Skeletal muscle cell (primary cell): ENCODE measurements at places on chromosomes 11 and 22.

GRCh38 chr22:46638601-46639431, 18.6 kb downstream of the GRAMD4 start:
- DNase-seq, result no peak

GRCh38 chr11:71140206-71140919, 112.0 kb downstream of the SHANK2 start:
- no peak for DNase-seq

- no peak for DNase-seq
Observed at GRCh38 chr11:82901922-82902485, 468 bp downstream of the DDIAS start.

DNA sequence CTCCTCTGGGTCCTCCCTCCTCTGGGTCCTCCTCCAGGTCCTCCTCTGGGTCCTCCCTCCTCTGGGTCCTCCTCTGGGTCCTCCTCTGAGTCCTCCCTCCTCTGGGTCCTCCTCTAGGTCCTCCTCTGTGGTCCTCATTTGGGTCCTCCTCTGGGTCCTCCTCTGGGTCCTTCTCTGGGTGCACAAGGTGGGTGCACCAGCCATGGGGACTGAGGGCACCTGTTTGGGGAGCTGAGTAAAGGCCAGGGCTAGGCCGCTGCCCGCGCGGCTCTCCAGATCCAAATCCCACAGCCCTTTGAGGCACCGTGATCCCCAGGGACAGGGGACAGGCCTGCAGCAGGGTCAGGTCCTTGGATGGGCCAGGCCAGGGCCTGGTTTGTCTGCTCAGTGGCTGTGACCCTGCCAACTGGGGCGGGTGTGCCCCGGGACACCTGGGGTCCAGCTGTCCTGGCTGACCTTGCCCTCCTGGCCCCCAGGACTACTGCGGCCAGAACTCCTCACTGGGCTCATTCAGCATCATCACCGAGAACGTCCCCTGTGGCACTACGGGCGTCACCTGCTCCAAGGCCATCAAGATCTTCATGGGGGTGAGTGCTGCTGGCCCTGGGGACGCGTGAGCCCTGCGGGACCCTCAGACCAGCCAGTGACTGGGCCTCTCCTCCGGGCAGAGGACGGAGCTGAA, 12.7 kb downstream of the MUC2 start:
- DNase-seq, result no peak

DNA sequence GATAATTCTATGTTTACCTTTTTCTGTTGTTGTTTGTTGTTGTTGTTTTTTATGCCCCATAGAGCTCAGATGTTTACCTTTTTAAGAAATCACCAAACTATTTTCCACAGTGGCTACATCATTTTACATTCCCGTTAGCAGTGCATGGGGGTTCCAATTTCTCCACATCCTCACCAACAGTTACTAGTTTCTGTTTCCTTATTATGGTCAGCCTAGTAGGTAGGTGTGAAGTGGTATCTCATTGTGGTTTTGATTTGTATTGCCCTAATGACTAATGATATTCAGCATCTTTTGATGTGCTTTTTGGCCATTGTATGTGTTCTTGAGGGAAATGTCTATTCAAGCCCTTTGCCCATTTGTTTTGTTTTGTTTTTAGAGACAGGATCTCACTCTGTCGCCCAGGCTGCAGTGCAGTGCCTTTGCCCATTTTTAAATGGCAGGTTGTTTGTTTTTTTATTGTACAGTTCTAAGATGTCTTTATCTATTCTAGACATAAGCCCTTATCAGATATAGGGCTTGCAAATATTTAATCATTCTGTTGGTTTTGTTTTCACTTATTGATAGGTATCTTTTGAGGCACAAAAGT, 27.5 kb downstream of the CHEK2 start:
- no peak for DNase-seq

GRCh38 chr11:112783945-112784322, 177.3 kb upstream of the NCAM1 start:
- no peak for DNase-seq

DNA sequence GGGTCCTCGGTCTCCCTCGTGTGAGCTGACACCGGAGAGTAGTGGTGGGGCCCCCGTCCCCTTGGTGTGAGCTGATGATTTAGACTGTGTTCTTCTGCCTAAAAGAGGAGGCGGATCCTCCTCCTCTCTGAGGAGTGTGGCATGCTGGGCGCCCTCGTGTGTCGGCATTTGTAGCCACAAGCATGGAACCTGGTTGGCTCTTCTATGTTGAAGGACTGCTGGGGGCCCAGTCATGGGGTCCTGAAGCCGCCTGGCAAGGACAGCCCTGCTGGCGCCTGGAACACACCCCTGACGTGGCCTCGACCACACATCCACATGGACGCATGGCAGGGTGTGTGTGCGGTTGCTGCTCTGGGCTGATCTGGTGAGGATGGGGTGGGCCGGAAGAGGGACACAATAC, 50.2 kb downstream of the AP2A2 start:
- DNase-seq, result no peak

GRCh38 chr11:46666516-46666915, 33.9 kb downstream of the ARHGAP1 start:
- no peak for DNase-seq

DNA sequence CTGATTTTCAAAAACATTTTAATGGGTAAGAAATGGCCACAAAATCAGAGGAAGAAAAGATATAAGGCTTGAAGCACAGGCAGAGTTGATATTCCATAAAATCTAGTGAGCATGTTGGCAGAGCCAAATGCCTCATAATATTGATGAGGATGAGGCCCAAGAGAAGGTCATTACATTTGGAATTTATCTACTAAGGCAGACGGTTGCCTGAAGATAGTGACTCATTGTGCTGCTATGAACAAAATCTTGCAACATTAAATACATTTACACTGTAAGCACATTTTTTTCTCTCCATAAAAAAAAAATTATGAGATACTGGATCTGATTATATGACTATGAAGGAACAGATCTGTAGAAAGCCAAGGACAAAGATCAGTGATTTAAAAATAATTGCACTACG, 881.4 kb upstream of the CHORDC1 start:
- peak; percentile 55 for DNase-seq

DNA sequence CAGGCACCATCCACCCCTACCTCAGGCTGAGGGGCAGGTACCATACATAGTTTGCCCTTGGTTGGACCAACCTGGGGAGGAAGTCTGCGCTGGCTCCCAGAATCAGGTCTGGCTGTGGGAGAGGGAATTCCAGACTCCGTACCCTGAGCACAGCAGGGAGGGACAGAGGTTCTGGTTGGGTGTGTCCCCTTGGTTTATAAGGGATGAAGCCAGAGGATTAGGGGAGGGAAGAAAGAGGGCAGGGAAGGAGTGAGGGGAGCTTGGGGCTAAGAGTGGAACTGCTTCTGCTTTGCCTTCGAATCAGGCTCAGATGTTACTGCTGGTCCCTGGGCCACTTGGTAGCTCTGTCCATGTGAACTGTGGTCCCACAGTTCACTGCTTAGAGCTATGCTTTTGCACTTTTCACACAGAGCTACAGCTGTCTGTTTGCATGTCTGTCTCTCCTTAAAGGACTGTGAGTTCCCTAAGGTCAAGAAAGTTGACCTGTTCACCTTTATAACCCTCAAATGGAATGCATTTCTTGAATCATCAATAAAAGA, 9.2 kb downstream of the MMP20 start:
- no peak for DNase-seq

DNA sequence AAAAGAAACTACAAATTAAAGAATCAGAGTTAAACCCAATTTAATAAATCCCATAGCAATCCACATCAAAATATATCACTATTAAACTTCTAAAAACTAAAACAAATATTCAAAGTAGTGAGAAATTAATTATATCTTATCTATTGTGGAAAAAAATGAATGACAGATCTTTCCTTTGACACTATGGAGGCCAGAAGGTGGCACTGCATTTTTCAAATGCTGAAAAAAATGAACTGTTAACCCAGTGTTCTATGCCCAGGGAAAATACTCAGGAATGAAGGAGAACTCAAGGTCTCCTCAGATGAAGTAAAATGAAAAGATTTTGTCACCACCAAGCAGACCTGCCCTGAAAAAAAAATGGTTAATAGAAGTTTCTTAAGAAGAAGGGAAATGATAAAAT, 27.7 kb downstream of the TYR start:
- DNase-seq, result no peak

DNA sequence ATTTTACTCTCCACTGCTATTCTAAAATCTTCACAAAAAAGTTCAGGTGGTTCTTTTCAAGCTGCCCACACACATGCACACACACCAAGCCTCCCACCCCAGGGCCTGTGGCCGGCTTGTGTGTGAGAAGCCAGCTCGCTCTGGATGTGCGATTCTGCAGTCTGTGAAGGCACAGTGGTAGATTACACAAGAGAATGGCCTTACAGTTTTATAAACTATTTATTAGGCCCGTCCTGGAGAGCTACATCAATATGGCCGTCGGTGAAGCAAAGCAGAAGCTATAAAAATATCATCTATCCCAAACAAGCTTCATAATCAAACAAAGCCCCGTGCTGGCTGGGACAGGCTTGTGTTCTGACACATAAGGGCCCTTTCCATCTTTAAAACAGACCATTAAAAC, 240.5 kb downstream of the OPCML start:
- DNase-seq, result no peak

- peak; percentile 41 for DNase-seq
Observed at GRCh38 chr11:26088391-26088790, 243.5 kb upstream of the ANO3 start.

DNA sequence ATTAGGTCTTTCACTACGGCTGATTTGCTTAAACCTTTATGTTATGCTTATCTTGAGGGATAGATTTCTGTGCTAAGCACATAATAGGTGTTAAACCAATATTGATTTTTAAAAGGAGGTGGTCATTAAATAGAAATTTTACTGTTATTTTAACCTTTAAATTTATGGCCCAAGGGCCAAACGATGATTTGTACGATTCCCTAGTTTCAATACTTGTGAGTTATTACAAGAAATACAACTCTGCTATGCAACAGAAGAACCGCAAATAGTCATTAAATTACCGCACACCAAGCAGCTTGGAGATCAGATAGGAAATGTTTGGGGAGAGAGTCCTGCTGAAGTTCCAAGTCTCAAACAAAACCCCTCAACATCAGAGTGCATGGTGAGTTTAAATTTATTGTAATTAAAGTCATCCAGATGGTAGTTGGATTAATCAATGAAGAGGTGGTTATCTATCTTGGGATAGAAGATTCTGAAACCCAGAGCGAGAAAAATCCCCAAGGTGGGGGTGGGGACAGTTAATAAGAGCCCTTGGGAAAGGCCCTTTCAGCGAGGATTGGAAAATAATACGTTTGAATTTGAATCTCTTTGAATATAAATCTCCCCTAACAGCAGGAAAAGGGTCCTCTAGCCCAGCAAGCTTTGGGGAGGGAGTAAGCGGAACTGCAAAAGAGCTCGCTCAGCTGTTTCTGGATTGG, 805 bp upstream of the QSER1 start:
- no peak for DNase-seq

- no peak for DNase-seq
Observed at GRCh38 chr22:27804470-27805297, 3.1 kb upstream of the MN1 start.

GRCh38 chr11:82787981-82788380, 54.3 kb upstream of the FAM181B start:
- DNase-seq, result no peak

- DNase-seq, result no peak
Observed at GRCh38 chr22:46929710-46930204, 167.3 kb downstream of the TBC1D22A start.

DNA sequence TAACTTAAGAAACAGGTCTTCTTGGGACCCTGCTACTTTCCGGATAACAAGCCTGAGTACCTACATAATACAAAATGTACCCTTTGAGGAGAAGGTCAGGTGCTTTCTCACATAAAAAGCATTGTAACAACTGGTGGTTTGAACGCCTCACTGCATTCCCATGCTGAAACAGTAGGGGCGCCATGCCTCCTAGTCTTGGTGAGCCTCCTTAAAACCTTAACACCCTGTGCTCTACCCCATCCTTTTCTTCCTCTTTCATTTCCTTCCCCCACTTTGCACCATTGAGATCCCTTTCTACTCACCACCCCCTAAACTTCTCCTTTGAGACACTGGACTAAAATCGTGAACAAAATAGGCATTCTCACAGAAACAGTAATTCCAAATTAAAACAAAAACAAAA, 729.3 kb downstream of the NTM start:
- no peak for DNase-seq

GRCh38 chr11:131458421-131458820, 88.0 kb downstream of the NTM start:
- no peak for DNase-seq

GRCh38 chr11:76214186-76214585, 7.9 kb upstream of the WNT11 start:
- DNase-seq, result no peak

DNA sequence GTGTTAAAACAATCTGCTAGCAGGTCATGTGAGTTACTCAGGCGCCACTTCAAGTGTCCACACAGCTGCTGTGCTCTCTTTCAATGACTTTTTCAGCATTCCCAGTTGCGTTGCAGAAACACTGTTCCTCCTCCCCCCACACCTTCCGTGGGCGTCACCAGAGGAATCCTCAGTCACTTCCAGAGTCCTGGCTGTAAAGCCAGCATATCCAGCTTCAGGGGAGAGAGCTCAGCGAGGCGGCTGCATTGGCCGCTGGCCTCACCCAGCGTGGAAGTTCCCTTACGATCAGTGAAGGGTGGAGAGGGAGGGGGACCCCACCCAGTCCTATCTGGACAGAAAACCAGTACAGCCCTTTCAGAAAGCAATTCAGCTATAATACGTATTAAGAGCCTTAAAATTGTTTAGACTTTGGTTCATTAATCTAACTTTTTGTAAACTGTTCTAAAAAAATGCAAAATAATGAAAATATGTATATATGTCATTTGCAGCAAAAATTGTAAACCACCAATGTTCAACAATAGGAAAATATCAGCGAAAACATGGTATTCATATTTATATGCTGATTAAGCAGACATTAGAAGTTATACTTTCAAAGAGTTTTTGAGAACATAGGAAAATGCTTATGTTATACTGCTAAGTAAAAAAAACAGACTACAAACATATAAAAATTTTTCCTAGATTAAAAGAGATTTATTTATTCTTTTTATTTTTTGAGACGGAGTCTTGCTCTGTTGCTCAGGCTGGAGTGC, 2.8 kb upstream of the ANO9 start:
- no peak for DNase-seq

GRCh38 chr22:20208713-20209310, 58.0 kb upstream of the CCDC188 start:
- DNase-seq, result no peak

DNA sequence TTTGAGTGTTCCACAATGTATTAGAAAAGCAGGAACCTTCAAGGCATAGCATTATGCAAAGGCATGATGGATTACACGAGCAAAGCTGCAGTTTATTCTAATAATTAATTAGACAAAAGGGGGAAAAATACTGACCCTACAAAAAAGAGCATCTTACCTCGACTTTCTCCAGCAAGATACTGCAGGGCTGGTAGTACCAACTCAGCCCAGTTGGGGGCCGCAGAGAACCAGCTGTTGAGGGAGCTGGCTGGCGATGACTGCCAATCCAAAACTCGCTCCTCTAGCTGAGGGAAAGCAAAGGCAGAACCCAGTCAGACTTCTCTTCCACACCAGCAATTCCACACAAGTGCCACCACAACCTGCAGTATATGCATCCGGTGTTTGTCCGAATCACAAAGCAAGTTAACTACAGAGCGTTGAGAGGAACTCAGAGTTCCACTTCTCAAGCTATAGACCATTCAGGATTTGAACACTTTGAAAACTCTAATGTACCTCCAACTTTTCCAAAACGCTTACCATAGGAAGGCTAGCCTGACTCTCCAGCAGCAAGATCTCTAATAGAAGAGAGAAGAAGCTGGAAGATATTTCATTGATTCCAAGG, 13.7 kb downstream of the NFRKB start:
- DNase-seq, result no peak
